Pulmonary artery endothelial cell (primary cell): ENCODE measurements at places on chromosomes 13 and 19. TPM values are rescaled to one million over a fixed set of nuclear protein-coding genes. Genes with fewer than 3 reads are reported as not detected.

DNA sequence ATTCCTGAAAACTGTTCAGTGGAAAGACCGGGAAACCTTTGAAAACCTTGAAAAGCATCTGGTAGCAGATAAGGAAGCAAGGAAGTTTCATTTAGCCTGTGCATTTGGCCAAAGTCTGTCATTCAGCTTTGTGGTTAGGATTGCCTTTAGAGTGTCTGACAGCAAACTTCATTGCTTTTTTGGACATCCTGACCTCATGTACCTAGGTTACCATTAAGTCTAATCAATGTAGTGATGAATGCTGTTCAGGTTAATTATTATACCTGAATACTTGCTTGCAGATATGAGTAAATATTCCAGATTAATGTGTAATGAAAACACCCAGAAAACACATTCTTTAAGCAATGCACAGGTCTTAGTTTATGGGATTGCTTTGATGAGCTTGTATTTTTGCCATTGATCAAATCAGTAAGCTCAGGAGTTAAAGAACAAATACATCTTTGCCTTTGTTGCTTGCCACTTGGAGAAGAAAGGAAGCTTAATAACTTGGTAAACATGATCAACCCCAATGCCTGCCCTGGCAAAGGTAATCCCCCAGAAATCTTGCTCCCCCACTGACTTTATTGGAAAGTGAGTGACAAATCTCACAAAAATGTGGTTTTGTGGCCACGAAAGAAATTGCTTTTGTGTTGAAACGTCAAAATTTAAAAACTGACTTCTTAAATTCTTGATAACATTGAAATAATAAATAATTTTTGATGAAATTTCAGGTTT, 87.4 kb downstream of the SLC15A1 start:
- no peak for DNase-seq

GRCh38 chr13:55230570-55230908, 1910.2 kb upstream of the PRR20A start:
- no peak for DNase-seq

DNA sequence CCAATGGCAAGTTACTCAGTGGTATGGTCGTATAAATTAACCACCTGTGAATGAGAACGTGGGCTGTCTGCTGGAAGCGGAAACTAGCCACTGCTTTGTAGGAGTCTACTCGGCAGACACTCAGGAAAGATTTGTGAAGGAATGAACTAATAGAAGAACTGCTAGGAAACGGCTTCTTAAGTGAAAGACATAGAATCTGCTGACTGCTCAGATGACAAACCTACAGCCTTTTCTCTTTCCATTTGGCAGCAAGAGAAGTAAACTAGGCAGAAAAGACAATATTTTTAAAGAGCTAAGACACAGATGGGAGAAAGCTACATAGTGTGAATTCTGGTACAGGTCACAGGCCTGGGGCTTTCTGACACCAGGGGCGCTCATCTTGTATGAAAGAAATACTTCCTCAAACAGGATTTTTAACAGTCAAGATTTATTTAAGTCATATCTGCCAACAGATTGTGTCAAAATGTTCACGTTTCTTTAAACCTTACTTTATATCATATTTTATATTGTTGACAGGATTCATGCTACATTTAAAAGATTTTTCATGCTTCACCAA, 78.4 kb downstream of the MIPEP start:
- no peak for DNase-seq

GRCh38 chr19:15379083-15379998, at the start of gene AKAP8:
AKAP8 (minus strand) TSS chr19:15379787; CDS start chr19:15379731, 56 bp downstream.
- peak; percentile 94 for DNase-seq

Gene NAT14
- total RNA-seq, result 9.8 and 21.2 TPM in 2 replicates

DNA sequence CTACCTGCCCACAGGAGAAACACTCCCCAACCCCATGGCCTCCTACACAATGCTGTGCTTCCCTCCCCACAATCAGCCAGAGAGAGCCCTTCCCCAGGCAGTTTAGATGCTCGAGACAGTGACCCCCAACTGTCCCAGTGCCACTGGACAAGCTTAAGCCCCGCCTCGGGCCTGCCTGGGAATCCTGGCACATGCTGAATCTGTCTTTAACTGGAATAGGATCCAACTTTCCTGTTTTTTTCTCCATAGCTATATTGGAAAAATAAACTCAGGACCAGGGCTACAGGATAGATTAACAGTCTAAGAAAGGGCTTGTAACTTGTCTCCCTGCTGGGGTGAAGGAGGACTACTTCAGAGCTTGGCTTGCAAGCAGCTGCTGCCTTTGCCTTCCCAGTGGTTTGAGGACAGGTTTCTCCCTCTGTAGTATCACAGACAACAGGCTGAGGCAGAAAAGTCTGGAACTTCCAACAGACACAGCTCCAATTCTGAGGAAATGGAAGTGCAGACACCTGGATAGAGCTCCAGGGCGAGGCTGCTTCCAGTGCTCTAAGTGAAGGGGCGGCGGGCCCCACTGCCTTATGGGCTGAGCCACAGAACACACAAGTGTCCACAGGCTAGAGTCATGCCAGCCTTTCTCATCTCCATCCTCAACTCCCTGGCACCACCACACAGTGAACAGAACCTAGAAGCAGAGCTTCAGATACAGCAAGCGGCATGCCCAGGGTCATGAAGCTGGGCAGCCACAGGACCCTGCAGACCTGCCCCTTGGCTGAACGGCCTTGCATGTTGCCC, 228.3 kb downstream of the TUBA3C start:
- DNase-seq, result no peak

GRCh38 chr19:48311384-48311783, 14.0 kb upstream of the EMP3 start:
- no peak for DNase-seq
